ENCODE measurements at places on chromosomes 16 and 17. TPM values are rescaled to one million over a fixed set of nuclear protein-coding genes. Genes with fewer than 3 reads are reported as not detected.

FAM20A gene
- not detected for total RNA-seq

TP53TG3D gene
- not detected for total RNA-seq

DNA sequence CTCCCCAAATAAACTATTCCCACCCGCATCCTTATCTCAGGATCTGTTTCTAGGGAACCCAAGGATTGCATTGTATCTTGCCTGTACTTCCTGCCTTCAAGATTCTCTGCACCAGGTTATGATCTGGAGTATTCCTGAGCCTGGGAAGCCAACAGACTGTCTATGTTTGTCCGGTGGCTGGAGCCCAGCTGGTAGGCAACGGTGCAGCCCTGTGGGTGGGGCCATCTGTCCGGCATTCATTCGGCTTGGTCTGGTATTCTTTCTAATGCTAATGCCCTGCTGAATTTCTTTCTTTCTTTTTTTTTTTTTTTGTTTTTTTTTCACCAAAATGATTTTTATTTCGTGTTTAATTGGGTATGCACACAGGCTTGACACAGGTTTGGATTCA, 20.7 kb upstream of the TVP23A start:
- no peak for DNase-seq
- no peak overlapping the region for H3K4me3 ChIP-seq
- peaks cover 26% of the 10 kb centered on the region for H3K27me3 ChIP-seq
- no peaks in the 10 kb centered on the region for H3K36me3 ChIP-seq

DNA sequence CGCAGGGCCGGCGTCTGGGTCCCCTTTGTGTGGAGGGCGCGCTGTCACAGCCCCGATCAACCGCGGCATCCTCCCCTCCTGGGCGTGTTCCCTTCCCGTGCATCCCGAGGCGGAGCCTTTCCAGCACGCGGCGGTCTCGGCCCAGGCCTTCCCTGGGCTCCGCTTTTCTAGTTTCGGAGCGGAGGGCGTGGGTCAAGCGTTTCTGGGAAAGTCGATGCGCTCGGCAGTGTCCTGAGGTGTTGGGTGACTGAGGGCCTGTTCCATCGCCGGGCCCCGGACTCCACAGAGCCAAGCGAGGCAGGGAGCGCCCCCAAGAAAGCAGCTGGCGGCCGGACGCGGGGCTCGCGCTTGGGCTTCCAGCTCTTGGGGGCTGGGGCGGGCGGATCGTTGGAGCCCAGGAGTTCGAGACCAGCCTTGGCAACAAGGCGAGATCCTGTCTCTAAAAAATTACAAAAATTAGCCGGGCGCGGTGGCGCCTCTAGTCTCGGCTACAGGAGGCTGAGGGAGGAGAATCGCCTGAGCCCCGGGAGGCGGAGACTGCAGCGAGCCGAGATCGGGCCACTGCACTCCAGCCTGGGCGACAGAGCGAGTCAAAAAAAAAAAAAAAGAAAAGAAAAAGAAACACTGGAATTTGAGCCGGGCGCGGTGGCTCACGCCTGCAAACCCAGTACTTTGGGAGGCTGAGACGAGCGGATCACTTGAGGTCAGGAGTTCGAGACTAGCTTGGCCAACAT, 806 bp downstream of the IFT140 start:
- no peak for DNase-seq
- H3K4me1 ChIP-seq: peaks cover 23% of the 10 kb centered on the region
- peaks cover 12% of the 10 kb centered on the region for H3K36me3 ChIP-seq

UTP4 gene
- total RNA-seq: 104 TPM

TEX14 gene
- total RNA-seq: 0.09 TPM

ARHGAP23 gene
- total RNA-seq: 1.2 TPM

- H3K27ac ChIP-seq: no peak overlapping the region
- DNase-seq: no peak
- H3K4me1 ChIP-seq: peaks cover 4% of the 10 kb centered on the region
- H3K4me3 ChIP-seq: no peak overlapping the region
Measured at GRCh38 chr16:24514096-24514495, 25.3 kb upstream of the RBBP6 start.

- H3K4me3 ChIP-seq: no peak overlapping the region
- no peak for DNase-seq
- peak overlapping the region; percentile 23 for H3K27ac ChIP-seq
- peaks cover 36% of the 10 kb centered on the region for H3K36me3 ChIP-seq
Measured at GRCh38 chr17:57308543-57309186, 52.3 kb downstream of the MSI2 start.

DNA sequence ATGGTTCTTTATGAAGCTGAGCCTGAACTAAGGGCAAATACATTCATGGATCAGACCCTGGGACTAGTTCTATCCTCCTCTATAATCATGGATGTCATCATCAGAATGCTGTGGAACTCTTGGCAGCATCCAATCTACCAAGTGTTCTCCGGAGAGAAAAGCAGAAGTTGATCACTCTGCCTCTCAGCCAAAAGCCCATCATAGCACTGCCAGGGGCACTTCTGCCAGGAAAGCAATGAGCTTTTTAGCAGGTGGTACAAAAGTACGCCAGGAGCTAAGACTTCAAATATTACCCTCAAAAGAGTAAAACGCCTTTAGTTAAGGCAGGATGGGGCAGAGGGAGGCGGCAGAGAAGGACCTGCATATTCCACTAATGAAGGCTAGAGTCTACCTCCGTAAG, 279.0 kb downstream of the SLC39A11 start:
- H3K4me1 ChIP-seq: no peaks in the 10 kb centered on the region
- H3K4me3 ChIP-seq: no peak overlapping the region
- DNase-seq: no peak
- H3K27ac ChIP-seq: no peak overlapping the region
- H3K27me3 ChIP-seq: no peaks in the 10 kb centered on the region
- peaks cover 5% of the 10 kb centered on the region for H3K36me3 ChIP-seq

Measured in activated T-helper 2 cell treated with anti-CD3 and anti-CD28 coated beads, Interferon-gamma antibody, Interleukin-2, Interleukin-4, amounts not matched to agents 10 μg/mL and 5 μg/mL and 100 μg/mL, durations not matched to agents 14 hours and 24 hours and 36 hours (primary cell).